ENCODE measurements at places on chromosomes 2 and 18. TPM values are rescaled to one million over a fixed set of nuclear protein-coding genes. Genes with fewer than 3 reads are reported as not detected.

DNA sequence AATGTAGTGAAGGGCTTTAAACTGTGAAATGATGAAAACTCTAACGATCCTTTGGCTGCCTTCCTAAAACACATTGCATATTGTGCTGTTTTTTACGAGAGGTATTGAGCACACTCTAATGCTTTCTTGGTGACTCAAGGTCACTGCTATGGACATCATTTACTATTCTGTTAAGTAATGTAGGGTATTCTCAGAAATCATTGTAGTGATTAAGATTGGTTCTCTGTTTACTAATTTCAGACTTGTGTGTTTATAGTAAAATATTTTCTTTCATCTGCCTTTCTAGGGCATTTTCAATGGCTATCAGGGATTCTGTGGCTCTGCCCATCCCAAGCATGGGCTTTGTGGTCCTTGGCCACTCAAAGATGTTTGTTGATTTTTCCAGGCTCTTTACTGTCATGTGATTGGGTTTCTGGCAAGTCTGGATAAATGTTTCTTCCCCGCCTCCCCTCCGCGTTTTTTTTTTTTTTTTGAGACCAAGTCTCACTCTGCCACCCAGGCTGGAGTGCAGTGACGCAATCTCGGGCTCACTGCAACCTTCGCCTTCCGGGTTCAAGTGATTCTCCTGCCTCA lies 29.3 kb downstream of the UBE2F start:
- DNase-seq = no peak

DNA sequence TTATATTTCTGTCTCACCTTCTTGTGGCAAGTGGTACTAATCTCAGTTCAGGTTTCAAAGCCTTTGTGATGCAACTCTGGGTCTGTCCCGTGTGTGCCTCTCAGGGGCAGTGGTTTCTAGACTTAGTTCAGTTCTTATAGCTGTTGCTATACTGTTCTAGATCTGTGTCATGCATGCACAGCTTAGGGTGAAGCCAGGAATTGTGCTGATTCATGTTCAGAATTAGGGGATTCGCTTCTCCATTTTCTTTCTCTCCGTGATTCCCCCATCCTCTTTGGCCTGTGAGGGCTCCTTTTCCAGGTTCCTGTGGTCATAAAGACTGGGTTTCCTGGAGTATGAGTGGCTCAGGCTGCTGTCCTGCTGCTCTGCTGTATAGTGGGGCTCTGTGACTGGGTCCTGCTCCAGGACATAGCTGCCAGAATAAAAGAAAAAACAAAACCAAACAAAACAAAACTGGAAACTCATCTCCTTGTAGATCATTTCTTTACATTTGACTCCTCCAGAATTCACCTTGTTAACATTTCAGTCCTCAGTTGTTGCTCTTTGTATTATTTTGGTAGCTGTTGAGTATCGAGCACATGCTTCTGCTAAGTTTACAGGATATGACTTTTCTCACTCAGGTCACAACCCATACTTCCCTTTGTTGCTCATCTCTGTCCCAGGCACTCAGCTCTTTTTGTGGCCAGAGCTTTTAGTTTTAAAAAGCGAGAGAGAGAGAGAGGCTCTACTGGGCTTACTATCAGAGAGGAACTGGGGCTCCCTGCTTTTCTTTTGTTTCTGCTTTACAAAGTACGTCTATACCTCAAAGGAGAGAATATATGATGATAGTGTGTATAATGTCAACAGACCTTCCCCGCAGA lies 34.2 kb downstream of the CERS6 start:
- DNase-seq = peak; percentile 81

DNA sequence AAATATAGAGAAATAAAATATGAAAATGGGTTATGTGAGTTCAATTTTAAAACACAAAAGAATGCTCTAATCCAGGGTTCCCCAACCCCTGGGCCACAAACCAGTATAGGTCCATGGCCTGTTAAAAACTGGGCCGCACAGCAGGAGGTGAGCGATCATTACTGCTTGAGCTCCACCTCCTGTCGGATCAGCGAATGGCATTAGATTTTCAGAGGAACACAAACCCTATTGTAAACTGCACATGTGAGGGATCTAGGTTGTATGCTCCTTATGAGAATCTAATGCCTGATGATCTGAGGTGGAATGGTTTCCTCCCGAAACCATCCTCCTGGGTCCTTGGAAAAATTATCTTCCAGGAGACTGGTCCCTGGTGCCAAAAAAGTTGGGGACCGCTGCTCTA lies 34.7 kb downstream of the TTR start:
- DNase-seq = no peak

- DNase-seq = peak; percentile 22
Measured at GRCh38 chr2:110904116-110904778, 171.9 kb downstream of the ACOXL start.

DNA sequence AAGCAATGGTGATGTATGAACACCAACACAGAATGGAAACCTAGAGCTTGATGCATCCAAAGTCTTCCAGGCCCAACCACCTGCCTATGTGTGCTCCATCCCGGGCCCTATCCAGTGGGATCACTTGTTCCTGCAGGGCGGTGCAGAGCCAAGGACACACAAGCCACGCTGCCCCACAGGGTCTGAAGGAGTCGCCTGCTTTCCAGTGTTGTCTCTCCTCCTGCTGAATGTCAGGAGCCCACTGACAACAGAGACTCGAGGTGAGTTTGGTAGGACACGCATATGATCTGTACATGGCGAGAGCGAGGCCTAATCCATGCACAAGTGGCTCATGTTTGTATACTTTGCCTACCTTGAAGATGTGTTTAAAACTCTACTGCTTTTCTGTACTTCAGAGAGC lies 70.9 kb upstream of the FHL2 start:
- no peak for DNase-seq

DNA sequence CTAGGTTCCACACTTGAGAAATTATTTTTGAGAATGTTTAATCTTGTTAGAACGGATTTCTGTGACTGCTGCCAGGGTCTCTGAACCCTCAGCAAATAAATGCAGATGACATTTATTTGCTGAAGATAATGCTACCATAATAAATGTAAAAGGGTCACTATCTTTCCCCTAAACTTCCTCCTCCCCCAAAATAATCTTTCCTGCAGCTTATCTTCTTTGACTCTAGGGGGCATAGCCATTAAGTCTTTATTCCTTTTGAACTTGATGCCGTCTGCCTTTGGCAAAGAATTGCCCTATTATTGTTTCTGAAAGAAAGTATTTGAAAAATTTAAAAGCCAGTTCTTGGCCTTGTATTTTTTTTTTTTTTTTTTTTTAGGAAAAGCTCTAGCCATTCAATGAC lies 63.6 kb upstream of the ACSL3 start:
- no peak for DNase-seq

DNA sequence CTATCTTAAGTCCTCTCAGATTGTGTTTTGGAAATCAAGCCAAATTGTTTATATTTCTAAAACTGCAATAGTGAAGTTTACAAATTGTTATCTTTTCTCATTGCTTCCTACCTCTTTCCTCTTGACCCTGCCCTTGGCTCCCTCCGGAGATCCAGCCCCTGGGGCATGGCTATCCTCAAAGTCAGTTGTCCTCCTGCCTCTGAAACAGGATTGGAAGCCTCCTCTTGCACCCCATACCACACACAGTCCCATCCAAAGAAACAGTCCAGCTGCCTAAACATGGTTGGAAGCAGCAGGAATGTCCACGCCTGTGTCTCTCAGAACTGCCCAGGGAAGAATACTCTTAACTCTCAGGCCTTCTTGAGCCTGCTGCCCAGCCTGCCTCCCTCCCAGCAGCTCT lies 30.1 kb upstream of the COL6A3 start:
- DNase-seq = no peak

DNA sequence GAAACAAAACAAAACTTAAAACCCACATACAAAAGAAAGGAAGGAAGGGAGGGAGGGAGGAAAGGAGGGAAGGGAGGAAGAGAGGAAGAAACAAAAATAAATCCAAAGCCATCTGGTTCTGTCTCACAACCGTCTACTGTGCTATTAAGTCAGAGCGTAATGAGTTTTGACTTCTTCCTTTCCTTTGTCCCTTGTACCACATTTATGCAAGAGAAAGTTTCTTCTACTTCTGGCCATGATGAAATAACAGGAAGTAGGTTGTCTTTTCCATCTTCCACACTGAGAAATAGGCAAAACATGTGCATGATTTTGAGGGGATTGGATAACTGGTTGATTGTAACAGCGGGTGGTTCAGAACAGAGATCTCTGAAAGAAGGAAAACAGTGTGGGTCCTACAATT lies 121.4 kb downstream of the CTAGE1 start:
- no peak for DNase-seq

- no peak for DNase-seq
Measured at GRCh38 chr2:3279236-3279960, 98.2 kb downstream of the EIPR1 start.

DNA sequence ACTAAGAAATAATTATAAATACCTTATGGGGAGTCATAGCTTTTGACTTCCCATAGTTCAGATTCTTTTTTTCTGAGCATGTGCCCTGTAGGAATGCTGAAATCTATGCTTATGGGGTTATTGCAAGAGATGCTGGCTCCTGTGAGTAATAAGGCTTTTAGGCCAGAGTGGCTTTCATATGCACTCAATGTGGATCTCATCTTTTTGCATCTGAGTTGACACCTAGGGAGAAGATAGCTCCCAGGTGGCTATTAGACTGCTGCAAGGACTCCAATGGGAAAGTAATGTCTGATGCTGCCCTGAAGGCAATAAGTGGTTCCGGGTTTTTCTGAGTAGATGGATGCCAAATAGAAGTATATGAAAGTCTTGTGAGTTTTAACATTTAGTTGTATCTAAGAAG lies 21.0 kb downstream of the DNAH6 start:
- no peak for DNase-seq

The FBXO48 gene
- 1.4 TPM for total RNA-seq

- no peak for DNase-seq
Measured at GRCh38 chr2:237879058-237879430, 19.6 kb downstream of the RAMP1 start.

DNA sequence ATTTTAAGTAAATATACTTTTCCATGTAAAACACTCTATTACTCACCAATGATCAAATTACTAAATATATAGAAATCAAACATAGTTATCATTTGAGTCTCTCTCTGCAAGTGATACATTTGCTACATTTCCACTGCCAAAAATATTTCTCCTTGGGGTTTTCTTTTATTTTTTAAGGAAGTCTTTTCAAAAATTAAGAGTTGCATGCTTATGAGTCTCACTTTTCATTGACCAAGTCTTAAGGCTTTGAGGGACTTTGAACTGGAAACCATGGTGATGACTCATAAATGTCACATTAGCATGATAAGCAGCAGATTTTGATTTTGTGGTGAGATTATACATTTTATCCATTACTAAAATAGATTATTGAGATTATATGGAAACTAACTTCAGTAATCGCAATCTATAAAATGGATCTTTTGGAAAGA lies 152.9 kb downstream of the FAM124B start:
- no peak for DNase-seq

DNA sequence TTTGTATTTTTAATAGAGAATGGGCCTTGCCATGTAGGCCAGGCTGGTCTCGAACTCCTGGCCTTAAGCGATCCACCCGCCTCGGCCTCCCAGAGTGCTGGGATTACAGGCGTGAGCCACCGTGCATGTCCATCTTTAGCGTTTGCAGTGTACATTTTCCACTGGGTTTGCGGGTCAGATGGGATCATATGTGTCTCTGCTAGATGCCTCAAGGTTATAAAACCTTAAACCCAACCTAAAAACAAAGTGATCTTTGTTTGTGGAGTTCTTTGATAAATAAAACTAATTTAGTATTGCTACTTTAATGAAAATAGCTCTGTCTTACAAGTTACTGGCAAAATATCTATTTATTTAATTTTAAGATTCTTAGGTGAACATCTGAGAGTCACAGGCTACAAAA lies 13.1 kb upstream of the ALPG start:
- DNase-seq = no peak

DNA sequence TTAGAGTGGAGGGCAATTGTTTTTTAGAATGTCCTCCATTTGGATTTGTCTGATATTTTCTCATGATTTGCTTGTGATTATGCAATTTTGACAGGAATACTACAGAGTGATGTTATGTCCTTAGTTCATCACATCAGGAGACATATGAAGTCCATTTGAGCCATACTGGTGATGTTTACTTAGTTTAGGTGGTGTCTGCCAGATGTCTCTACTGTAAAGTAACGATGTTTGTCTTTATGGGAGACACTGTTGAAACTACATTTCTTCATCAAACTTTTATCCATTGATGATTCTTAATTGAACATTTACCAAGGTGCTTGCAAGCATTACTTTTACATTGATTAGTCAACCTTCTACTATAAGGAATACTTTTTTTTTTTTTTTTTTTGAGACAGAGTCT lies 4.9 kb upstream of the SNORC start:
- DNase-seq = no peak

DNA sequence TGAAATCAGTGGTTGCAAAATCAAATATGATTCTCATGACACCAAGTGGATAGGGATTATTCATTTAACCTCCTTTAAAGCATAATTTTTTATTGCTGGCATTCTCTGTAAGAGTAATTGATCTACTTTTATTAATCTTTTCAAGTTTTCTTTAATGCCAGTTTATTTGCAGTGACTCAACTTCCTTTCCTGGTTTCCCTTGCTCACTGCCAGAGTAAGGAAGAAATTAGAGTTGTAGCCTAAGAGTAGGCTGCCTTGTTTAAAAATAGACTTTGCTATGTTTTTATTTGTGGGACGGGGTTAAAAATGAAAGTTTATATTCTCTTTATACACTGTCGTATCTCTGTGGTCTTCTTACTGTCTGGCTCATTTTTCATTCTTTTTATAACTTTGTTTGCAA lies 148.6 kb downstream of the WDR7 start:
- DNase-seq = no peak

GRCh38 chr2:39743269-39743776 lies 35.7 kb downstream of the THUMPD2 start:
- no peak for DNase-seq

DNA sequence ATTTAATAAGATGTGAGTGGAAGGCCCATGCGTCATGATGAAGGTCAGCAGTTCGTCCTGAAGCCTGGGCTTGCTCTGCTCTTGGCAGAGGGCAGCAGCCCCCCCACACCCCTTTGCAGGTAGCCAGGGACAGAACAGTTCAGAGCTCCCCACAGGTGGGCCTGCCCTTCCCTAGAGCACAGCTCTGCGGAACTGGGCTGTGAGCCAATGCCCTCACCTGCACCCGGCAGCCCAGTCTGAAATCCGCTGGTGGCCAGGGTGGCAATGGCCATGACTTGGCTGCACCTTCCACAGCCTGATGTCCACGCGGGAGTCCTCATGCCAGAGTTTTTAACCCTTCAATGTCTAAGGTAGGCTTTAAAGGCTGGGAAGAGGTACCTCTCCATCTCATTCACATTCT lies 136.7 kb downstream of the ACKR3 start:
- no peak for DNase-seq

GRCh38 chr2:178479758-178480226 lies 465 bp upstream of the PLEKHA3 start:
- DNase-seq = no peak
